Effector CD4-positive, alpha-beta T cell (primary cell): ENCODE measurements at places on chromosomes 2 and 18.

DNA sequence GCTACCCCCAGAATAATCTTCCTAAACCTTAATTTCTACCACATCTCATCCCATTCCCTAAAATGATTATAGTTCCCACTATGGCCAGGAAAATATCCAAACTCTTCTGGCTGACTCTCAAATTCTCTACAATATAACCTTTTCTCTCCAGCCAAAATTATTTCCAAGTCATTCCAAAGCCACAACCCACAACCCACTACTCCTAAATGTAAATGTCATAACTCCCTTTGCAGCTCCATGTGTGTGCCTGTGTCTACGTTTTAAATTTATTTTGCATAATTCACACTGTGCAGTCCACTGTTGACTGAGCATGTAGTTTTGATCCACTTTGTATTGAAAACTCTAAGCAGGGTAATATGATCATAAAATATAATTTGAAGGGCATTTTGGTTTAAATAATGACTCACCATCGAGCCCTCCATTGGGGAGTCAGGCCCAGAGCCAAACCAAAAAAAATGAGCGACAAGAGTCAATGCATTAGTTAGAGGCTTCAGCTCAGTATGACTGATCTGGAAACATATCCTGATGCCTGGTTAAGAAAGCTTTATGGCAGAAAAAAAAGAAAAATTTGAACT lies 171.0 kb downstream of the AFF3 start:
- no peak for DNase-seq

- DNase-seq = no peak
Observed at GRCh38 chr18:27501671-27502070, 316.6 kb upstream of the CHST9 start.

DNA sequence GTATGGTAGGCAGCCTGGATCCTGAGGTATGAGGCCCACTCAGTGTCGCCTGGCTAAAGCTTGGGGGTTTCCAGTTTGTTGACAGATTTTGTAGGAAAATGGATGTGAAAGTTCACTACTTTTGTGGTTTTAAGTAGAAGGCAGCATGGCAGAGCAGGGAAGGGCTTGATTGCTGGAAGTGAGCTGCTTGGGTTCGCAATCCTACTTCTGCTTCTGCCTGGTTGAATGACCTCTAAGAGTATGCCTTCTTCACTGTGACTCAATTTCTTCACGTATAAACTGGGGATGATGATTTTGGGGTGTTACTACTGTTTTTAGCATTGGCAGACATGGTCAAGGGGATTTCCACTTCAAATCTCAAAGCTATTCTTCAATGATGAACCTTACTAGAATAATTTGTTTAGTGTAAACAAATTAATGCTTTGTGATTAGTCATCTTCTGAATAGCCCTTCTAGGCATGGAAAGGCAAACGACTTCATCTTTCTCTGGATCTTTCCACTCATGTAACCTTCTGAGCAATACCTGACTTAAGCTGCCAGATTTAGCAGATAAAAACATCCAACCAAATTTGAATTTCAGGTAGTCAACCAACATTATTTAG lies 13.2 kb downstream of the BMP10 start:
- no peak for DNase-seq

- peak; percentile 6 for DNase-seq
Observed at GRCh38 chr2:131413148-131413747, 49.3 kb upstream of the RAB6D start.

DNA sequence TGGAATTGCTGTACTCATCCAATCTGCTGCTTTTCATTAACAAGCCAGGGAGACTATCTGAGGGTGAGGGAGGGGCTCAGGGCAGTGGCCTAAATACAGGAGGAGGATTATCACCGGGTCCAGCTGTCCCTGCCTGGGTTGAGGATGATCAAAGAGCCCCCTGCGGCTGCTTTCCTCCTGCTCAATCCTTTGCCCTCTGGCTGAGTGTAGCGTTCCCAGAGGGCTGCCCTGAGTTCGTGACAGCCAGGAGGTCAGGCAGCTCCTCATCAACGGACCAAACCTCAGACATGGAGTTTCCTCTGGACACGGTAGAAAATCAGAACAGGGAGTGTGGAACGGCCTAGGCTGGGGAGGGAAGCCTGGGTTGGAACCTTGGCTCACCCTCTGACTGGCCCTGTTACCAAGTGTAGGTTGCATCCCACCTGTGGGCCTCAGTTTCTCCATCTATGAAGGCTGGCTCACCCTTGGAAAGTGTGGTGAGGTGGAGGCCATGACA lies 23.5 kb downstream of the CIB4 start:
- DNase-seq = no peak

DNA sequence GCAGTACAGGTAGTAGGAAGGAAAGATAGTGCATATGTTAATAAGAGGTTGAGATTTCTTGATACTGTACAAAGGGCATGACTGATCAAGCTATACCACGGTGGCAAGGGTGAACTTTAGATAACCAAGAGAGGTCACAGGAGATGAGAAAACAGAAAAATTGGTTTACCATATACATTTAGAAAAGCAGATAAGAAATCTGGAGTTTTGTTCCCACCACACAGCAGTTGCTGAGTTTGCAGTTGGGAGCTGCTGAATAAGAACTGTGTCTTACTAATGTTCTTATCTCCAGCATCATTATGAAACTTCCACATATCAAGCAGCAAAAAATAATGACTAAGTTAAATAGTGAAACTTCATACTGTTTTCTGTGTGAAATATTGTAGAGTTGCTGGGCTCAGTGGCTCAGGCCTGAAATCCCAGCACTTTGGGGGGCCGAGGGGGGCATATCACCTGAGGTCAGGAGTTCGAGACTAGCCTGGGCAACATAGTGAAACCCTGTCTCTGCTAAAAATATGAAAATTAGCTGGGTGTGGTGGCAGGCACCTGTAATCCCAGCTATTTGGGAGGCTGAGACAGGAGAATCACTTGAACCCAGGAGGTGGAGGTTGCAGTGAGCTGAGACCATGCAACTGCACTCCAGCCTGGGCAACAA lies 12.0 kb upstream of the IMPACT start:
- DNase-seq = no peak

- no peak for DNase-seq
Observed at GRCh38 chr2:129929321-129930290, 49.9 kb upstream of the RAB6C start.

GRCh38 chr2:144673456-144673855 lies 153.5 kb upstream of the ZEB2 start:
- DNase-seq = no peak

DNA sequence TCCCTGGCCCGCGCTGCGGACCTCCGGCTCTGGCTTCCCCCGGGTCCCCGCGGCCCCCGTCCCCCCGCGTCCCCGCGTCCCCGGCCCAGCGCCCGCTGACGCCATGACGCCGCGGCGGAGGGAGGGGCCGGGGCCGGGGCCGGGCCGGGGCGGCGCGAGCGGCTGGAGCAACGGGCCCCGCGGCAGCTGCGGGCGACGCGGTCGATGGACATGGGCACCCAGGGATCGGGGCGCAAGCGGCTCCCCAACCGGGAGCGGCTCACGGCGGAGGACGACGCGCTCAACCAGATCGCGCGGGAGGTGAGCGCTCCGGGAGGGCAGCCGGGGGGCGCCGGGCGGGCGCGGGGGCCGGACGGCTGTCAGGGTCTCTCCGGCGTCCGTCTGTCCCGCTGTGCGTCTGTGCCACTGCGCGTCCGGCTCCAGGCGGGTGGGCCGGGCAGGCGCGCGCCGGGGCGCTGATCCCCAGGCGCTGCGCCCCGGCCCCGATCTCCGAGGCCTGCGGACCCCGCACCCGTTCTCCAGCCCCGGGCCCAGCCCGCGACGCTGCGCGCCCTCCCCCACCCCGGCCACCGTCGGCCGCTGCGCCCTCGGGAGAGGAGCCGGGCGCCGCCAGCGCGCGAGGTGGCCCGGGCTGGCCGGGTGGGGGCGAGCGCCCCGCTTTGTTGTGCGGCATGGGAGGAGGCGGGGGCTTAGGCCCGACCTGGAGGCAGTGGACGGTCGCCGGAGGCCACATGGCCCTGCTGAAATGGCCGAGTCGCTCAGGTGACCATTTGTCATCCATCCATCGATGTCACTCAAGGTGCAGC lies at the start of gene LRRFIP1:
Gene LRRFIP1, plus strand, starts transcription at position 147 of the 806 bp plus-strand sequence. Its CDS starts 58 bp downstream, at position 205.
- DNase-seq = no peak

DNA sequence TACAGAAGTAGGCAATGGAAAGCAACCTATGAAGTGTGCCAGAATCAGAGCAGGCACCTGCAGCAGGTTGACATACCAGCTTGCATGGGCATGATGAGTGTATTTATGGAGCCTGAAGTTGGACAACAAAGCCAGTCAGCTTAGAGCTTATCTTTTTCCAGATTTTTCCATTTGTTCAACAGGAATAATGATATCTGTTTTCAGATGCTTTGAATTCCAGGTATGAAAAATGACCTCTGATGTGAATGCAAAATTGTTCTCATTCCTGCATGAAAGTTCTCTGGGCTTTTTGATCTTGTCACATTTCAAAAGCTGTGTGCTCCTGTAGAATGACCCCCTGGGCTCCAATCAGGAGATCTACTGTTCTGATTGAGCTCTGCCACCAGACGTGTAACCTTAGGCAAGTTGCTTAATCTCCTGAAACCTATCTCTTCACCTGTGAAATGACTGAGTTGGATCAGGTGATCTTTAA lies 38.2 kb upstream of the VIT start:
- DNase-seq = no peak
